ENCODE measurements at places on chromosomes 1 and 21. TPM values are rescaled to one million over a fixed set of nuclear protein-coding genes. Genes with fewer than 3 reads are reported as not detected.

DNA sequence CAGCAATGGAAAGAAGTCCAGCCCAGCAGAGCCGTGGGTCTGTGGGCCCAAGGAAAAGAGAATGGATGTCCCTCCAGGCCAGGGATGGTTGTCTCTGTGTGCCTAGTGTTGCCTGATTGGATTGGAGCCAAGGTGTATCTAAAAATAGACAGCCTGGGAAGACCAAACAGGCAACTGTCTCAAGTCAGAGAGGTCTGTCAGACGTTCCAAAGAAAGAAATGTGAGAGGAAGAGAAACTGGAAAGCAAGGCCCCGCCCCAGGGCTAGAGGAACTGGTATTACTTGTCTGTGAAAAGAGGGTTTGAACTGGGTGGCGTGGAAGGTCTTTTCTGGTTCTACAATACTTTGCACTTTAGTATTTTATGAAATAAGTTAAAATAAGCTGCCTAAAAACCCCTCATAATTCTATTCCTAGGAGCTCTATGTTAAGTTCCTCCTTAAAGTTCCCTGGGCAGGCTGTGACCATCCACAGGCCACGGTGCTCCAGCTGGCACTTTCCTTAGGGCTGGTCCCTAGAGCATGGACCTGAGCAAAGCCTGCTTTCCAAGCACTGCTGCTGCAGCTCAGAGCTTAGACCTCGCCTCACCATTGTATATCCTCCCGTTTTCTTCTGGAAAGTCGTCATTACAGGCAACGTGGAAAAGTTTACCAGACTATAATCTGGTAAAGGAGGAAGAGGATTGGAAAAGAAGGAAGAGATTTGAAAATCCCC is 151.6 kb downstream of the DISC1 start:
- H3K4me3 ChIP-seq: no peak overlapping the region
- H3K27ac ChIP-seq: no peak overlapping the region
- H3K4me1 ChIP-seq: no peaks in the 10 kb centered on the region
- no peaks in the 10 kb centered on the region for H3K27me3 ChIP-seq
- no peaks in the 10 kb centered on the region for H3K36me3 ChIP-seq
- no peak for DNase-seq

The DUSP23 gene
- 21.9 TPM for total RNA-seq

GRCh38 chr1:176159993-176160392 is 47.1 kb downstream of the COP1 start:
- no peaks in the 10 kb centered on the region for H3K27me3 ChIP-seq
- peak overlapping the region; percentile 46 for H3K27ac ChIP-seq
- peaks cover 28% of the 10 kb centered on the region for H3K4me1 ChIP-seq
- no peak for DNase-seq

DNA sequence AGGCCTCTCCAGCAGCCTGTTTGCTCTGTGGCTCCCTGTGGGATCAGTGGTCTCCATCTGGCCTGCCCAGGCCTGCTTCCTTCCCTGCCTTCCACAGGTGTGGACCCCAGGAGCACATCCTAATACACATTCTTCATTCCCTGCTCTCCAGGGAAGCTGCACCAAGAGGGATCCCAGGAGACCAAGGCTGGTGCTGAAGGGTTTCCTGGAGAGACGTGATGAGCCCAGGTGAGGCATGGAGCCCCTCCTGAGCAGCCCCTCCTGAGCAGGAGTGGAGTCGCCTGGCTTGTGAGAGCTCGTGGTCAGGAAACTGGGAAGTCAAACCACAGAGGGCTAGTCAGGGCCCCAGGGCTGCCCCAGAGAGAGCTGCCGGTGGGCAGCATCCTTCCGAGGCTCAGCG is 561.4 kb downstream of the MATN1 start:
- H3K4me1 ChIP-seq: no peaks in the 10 kb centered on the region
- H3K4me3 ChIP-seq: no peak overlapping the region
- no peak overlapping the region for H3K27ac ChIP-seq
- peaks cover 15% of the 10 kb centered on the region for H3K27me3 ChIP-seq
- DNase-seq: no peak

The LMOD1 gene
- not detected for total RNA-seq

GRCh38 chr1:211518330-211519289 is 26.6 kb upstream of the RD3 start:
- peaks cover 3% of the 10 kb centered on the region for H3K27me3 ChIP-seq
- H3K36me3 ChIP-seq: no peaks in the 10 kb centered on the region
- peaks cover 47% of the 10 kb centered on the region for H3K4me1 ChIP-seq
- no peak for DNase-seq

DNA sequence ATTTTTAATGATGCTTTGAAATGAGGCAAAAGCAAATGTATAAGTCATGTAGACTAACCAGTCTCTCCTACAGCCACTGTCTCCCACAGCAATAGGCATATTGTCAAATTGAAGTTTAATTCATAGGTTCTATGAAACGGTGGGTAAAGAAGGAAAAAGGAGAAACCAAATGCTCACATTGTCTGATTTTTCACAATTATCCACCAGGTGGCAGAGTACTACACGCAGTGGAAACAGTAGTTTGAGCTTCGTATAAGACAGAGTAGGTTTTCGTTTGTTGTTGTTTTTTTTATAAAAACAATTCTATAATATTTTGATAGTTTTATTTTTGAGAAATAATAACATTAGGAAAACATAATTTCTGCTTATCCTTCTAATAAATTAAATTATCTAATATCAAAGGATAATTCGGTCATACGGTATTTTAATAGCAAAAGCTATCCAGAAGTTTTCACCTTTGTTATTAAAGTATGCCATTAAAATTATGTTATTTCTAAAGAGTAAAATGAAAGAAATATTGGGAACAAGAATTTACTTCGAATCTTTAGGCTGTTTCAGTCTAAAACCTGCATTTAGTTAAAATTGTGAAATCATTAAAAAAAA is 39.1 kb downstream of the TYW3 start:
- H3K27ac ChIP-seq: no peak overlapping the region
- H3K4me3 ChIP-seq: no peak overlapping the region
- no peaks in the 10 kb centered on the region for H3K36me3 ChIP-seq
- no peaks in the 10 kb centered on the region for H3K4me1 ChIP-seq

GRCh38 chr1:236663934-236664333 is 22.4 kb upstream of the ACTN2 start:
- no peak overlapping the region for H3K27ac ChIP-seq
- H3K4me3 ChIP-seq: no peak overlapping the region
- no peaks in the 10 kb centered on the region for H3K36me3 ChIP-seq
- peaks cover 3% of the 10 kb centered on the region for H3K27me3 ChIP-seq

DNA sequence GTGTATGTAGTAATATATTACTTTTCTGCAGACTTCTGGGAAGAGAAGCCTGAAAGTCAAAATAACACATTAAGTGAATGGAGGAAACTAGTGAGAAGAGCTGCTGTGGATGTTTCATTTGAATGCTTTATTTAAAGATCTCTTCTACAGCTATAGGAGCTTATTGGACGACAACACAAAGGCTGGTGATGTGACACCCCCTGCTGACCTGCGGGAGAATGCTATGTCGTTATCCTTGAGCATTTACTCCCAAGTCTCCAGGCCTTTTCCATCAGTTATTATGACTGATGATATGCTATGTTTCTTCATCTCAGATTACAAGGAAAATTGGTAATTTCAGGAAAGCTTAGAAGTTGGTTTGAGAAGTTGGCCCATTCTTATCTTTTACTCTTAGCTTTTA is 22.3 kb upstream of the PLA2G4A start:
- no peaks in the 10 kb centered on the region for H3K27me3 ChIP-seq
- no peaks in the 10 kb centered on the region for H3K36me3 ChIP-seq
- H3K27ac ChIP-seq: no peak overlapping the region
- no peaks in the 10 kb centered on the region for H3K4me1 ChIP-seq
- DNase-seq: no peak

- H3K27me3 ChIP-seq: no peaks in the 10 kb centered on the region
- H3K27ac ChIP-seq: no peak overlapping the region
- DNase-seq: no peak
- H3K36me3 ChIP-seq: peaks cover 1% of the 10 kb centered on the region
These were observed 15.9 kb upstream of the PLEKHM2 start for GRCh38 chr1:15668089-15668754.

DNA sequence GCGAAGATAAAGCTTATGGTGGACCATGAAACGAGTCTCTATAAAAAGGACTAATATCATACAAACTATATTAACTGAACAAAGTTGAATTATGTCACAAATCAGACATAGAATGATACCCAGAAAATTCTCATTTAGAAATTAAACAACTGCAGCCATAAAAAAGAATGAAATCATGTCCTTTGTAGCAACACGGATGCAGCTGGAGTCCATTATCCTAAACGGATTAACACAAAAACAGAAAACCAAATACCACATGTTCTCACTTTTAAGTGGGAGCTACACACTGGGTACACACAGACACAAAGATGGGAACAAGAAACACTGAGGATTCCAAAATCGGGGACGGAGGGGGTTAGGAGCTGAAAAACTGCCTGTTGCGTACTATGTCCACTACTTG is 11.5 kb downstream of the COP1 start:
- DNase-seq: no peak
- no peak overlapping the region for H3K27ac ChIP-seq
- peaks cover 41% of the 10 kb centered on the region for H3K4me1 ChIP-seq
- H3K4me3 ChIP-seq: no peak overlapping the region
- peaks cover 31% of the 10 kb centered on the region for H3K36me3 ChIP-seq
- H3K27me3 ChIP-seq: no peaks in the 10 kb centered on the region

- H3K27me3 ChIP-seq: peaks cover 14% of the 10 kb centered on the region
- peaks cover 55% of the 10 kb centered on the region for H3K4me1 ChIP-seq
- no peak overlapping the region for H3K4me3 ChIP-seq
- DNase-seq: peak; percentile 65
- peak overlapping the region; percentile 77 for H3K27ac ChIP-seq
These were observed 8.3 kb downstream of the CNR2 start for GRCh38 chr1:23904748-23905357.

The C1orf53 gene
- 0.68 TPM for total RNA-seq

- H3K4me3 ChIP-seq: no peak overlapping the region
- H3K36me3 ChIP-seq: no peaks in the 10 kb centered on the region
- peaks cover 6% of the 10 kb centered on the region for H3K4me1 ChIP-seq
- no peak for DNase-seq
- H3K27ac ChIP-seq: no peak overlapping the region
These were observed 24.7 kb upstream of the PEF1 start for GRCh38 chr1:31669433-31669785.

GRCh38 chr1:184608581-184608980 is 146.1 kb downstream of the EDEM3 start:
- no peaks in the 10 kb centered on the region for H3K4me1 ChIP-seq
- no peaks in the 10 kb centered on the region for H3K27me3 ChIP-seq
- no peak overlapping the region for H3K4me3 ChIP-seq
- no peaks in the 10 kb centered on the region for H3K36me3 ChIP-seq
- H3K27ac ChIP-seq: no peak overlapping the region

DNA sequence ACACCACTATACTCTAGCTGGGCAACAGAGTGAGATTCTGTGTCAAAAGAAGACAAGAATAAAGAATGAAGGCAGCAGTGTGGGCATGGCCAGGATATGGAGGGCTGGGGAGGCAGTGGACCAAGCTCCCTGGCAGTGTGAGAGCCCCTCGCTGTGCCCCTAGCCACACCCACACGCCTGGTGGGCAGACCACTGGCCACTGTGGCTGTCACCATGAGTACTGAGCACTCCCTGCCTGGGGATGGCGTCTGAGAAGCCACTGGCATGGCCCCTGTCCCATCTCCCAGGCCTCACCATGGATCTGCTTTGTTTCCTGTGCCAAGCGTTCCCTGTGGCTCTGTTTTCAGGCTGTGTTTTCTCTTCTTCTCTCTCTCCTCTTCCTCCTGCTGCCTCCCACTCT is 51.7 kb downstream of the STUM start:
- peaks cover 6% of the 10 kb centered on the region for H3K27me3 ChIP-seq
- no peak for DNase-seq
- H3K36me3 ChIP-seq: no peaks in the 10 kb centered on the region
- no peak overlapping the region for H3K27ac ChIP-seq
- no peak overlapping the region for H3K4me3 ChIP-seq

DNA sequence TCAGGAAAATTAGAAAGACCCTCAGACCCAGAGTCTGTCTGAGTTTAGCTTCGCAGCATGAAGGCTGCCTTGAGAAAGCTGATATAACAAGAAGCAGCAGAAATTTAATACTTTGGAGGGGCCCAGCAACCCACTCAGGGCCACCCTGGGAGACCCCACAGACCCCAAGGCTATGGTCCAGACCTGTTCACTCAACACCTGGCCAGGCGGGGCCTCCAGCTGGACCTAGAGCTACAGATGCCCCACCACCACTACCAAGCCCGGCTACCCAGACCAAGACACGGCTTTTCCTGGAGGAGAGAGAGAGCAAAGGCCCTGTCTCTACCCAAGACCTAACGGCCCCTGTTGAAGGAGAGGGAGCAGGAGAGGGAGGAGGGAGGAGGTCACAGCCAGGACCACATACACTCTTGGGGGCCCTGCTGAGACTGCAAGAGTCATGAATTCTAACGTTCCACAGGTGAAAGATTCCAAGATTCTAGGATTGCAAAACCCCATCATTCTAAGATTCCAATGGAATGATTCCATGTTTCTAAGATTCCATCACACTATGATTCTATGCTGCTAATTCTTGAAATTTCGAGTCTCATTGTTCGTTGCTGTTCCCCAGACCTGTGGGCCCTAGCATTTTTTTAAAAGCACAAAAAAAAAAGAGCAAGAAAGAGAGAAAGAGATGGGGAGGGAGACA is 53.2 kb downstream of the LACTBL1 start:
- H3K4me1 ChIP-seq: no peaks in the 10 kb centered on the region
- H3K4me3 ChIP-seq: no peak overlapping the region
- no peaks in the 10 kb centered on the region for H3K36me3 ChIP-seq
- no peak overlapping the region for H3K27ac ChIP-seq
- H3K27me3 ChIP-seq: no peaks in the 10 kb centered on the region

DNA sequence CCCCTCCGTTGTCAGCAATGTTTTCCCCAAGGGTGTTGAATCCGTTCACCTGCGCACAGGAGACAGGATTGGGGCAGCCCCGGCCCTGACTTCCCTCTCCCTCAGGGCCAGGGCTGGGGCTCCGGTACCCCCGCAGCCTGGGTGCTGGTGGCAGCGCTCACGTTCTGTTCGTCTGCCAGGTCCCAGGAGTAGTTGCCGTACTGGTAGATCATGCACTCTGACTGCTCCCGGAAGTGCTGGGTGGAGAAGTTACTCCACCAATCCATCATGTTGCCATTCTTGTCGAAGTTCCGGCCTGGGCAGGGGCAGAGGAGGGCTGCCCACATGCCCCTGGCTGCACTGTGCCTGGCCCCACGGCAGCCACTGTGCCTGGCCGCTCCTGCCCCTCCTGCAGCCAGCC is 6.1 kb downstream of the PRXL2B start:
- H3K4me1 ChIP-seq: peaks cover 6% of the 10 kb centered on the region
- peak overlapping the region; percentile 50 for H3K4me3 ChIP-seq
- H3K36me3 ChIP-seq: peaks cover 4% of the 10 kb centered on the region

DNA sequence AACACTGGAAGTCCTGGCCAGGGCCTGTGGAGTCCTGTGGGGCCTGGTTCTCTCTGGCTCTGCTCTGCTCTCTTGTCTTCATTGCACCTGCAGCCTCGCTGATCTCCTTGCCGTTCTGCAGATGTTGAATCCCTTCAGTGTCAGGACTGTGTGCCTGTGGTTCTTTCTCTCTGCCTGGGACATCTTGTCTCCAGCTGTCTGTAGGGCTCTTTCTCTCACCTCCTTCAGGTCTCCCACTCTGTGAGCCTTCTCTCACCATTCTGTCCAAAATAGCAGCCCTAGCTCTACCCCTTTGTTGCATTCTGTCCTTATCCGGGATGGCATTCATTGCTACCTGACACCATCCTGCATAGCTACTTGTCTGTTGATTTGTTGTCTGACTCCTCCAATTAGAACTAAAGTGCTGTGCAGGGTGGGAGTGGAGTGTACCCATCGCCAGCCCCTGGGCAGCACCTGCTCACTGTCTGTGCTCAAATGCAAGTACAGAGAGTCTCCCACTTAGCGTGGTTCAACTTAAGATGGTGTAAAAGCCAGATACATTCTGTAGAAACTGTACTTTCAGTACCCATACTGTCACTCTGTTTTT is 8.9 kb downstream of the PGBD2 start:
- H3K36me3 ChIP-seq: peaks cover 39% of the 10 kb centered on the region
- no peaks in the 10 kb centered on the region for H3K27me3 ChIP-seq
- DNase-seq: no peak
- H3K27ac ChIP-seq: no peak overlapping the region
- no peaks in the 10 kb centered on the region for H3K4me1 ChIP-seq

The CD160 gene
- 2.4 TPM for total RNA-seq

Measured in activated CD8-positive, alpha-beta T cell treated with anti-CD3 and anti-CD28 coated beads, Interleukin-2, amount 10 ng/mL, durations not matched to agents 7 days and 5 days (primary cell).